Transverse colon (tissue), 4 donors: ENCODE measurements at places on chromosomes 3 and 15. TPM values are rescaled to one million over a fixed set of nuclear protein-coding genes. Genes with fewer than 3 reads are reported as not detected.

Gene ALDH1A3
- 39.4 TPM for total RNA-seq

Gene TLR9
- total RNA-seq: 0.16 TPM

Gene SLCO2A1
- 18.3 TPM for total RNA-seq

Gene GRAMD2A
- total RNA-seq: not detected

Gene SCAANT1
- not detected for total RNA-seq

Gene TPRG1
- total RNA-seq: 14.9 TPM

Gene SMCO1
- total RNA-seq: not detected

Gene GOLGA8N
- 7.0 TPM for total RNA-seq

Gene TNNC1
- not detected for total RNA-seq

Gene IQCF5
- total RNA-seq: not detected

Gene ECE2
- not detected for total RNA-seq

Gene ST8SIA2
- total RNA-seq: 0.27 TPM
